ENCODE measurements at places on chromosomes 1 and 21. TPM values are rescaled to one million over a fixed set of nuclear protein-coding genes. Genes with fewer than 3 reads are reported as not detected.

Gene TCEA3
- 0.83 TPM for total RNA-seq

- no peak for DNase-seq
- no peaks in the 10 kb centered on the region for H3K4me1 ChIP-seq
- peaks cover 1% of the 10 kb centered on the region for H3K27me3 ChIP-seq
- H3K36me3 ChIP-seq = peaks cover 6% of the 10 kb centered on the region
These were observed 32.9 kb downstream of the HSF2BP start for GRCh38 chr21:43626390-43626789.

- peak within 1 kb of the TSS; percentile 85 for H3K27ac ChIP-seq
- peak within 1 kb of the TSS; percentile 97 for H3K4me3 ChIP-seq
- peaks cover 14% of the 10 kb centered on the region for H3K4me1 ChIP-seq
- H3K27me3 ChIP-seq = peaks cover 5% of the 10 kb centered on the region
- no peaks in the 10 kb centered on the region for H3K36me3 ChIP-seq
- no peak for DNase-seq
These were observed at the start of gene UAP1 for GRCh38 chr1:162561616-162562469. Gene UAP1 (plus strand): TSS chr1:162561722. CDS start chr1:162566069, 4,347 bp downstream.

DNA sequence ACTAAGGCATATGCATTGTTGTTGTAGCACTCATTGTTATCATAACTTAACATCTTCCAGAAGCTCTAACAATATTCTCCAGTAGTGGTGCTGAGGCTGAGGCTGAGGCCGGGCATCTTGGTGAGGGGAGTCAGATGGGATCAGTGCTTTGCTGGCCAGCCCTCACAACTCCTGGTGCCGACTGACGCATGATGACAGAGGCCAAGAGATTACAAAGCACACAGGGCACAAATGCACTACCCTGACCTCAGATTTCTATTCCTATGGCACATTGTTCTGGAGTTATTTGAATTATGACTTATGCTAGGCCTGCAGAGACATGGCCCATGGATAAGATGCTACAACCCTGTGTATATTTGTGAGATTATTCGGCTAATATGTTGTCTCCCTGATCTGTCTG is 8.3 kb upstream of the IGSF5 start:
- H3K4me1 ChIP-seq = no peaks in the 10 kb centered on the region
- H3K27me3 ChIP-seq = no peaks in the 10 kb centered on the region
- no peak for DNase-seq
- H3K4me3 ChIP-seq = no peak overlapping the region

All from glutamatergic neuron (in vitro differentiated cells).